ENCODE measurements at places on chromosomes 2 and 18.

GRCh38 chr2:48733067-48733503 lies 22.4 kb downstream of the LHCGR start:
- DNase-seq, result no peak

GRCh38 chr2:84924173-84925106 lies 19.0 kb downstream of the TMSB10 start:
- DNase-seq, result no peak

DNA sequence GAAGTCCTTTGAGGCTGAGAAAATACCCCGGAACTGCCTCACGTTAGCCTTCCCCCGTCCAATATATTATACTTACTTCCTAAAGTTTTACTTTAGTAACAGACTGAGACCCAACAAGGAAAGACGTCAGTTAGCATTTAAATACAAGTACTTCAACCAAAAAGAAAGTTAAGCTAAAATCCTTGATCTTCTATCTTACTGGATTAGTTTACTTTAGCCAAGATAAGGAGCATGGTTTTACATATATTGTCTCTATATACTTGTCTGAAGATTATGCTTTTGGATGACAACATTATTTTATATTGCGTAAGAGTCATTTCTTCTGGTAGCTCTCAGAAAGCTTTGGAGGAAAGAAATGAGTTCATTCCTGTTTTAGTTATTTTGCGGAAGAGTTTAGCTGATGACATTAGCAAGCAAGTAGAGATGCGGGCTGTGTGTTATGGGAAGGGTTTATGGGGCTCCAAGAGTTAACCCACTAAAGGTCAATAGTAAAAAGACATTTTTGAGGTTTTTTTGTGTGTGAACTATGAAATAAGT lies 532.9 kb downstream of the ZNF516 start:
- no peak for DNase-seq

GRCh38 chr18:49491534-49491856 lies 4.5 kb upstream of the C18orf32 start:
- no peak for DNase-seq

DNA sequence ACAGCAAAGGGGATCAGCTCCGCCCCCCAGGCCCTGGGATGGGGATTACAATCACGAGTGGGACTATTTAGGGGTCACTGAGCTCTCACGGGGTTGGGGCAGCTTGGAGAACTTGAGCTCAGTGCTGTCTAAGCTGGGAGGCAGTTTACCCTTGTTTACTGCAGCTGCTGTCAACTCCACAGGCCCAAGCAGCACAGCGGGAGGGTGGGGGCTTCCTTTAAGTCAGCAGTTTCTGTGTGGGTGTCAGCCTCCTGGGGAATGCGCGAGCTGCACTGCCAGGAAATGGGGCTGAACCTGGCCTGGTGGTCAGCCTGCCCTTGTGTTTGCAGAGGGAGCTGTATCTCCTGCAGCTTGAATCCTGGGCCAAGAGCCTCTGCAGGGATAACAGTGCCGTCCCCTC lies 29.8 kb downstream of the TOGARAM2 start:
- no peak for DNase-seq

DNA sequence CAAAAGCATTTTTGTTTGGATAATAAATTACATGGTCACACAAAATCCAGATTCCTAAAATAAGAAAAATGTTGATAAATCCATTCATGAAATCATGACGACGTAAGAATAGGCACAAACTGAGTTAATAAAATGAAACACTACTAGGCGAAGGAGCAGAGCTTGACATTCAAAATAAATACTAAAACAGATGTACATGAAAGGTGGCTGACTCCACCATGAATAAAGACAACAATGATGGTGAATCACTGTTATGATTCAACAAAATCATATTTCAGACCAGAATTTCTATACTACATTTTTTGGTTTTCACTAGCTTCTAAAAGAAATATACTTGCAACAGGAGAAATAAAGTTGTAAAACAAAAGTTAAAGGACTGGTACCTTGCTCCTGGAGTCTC lies 122.0 kb upstream of the RNU4ATAC start:
- no peak for DNase-seq

- DNase-seq, result no peak
Measured at GRCh38 chr18:29271501-29271900, 1094.6 kb upstream of the CDH2 start.
